CD14-positive monocyte (primary cell): ENCODE measurements at places on chromosomes 7 and 10.

DNA sequence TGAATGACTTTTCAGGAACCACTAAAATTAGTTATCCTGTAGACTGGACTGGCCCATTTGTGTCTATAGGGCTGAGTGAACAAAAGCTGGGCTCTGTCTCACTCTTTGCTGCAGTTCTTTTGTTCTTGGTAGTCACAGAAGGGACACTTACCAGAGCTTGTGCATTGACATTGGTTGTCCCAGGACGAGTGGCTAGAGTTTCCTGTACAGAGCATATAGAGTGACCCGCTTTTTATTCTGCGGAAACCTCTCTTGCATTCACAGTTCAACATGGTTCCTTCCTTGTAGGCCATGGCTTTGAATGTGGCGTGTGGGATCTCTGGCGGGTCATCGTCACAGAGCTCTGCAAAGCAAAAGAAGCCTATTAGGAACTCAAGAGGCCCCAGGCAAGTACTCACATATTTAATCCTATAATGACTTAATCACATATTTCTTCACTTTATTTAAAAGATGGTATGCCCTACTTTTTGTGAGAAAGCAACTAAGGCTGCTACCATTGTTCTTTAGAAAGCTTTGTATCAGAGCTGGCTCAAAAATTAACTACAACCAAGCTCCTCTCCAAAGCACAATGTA, 36.4 kb downstream of the IL2RA start:
- no peak for DNase-seq

GRCh38 chr7:23942032-23942431, 232.0 kb downstream of the STK31 start:
- DNase-seq, result no peak

- peak; percentile 11 for DNase-seq
Observed at GRCh38 chr7:45160417-45160881, 2.9 kb downstream of the RAMP3 start.

GRCh38 chr7:148912758-148913541, 28.9 kb upstream of the EZH2 start:
- no peak for DNase-seq

DNA sequence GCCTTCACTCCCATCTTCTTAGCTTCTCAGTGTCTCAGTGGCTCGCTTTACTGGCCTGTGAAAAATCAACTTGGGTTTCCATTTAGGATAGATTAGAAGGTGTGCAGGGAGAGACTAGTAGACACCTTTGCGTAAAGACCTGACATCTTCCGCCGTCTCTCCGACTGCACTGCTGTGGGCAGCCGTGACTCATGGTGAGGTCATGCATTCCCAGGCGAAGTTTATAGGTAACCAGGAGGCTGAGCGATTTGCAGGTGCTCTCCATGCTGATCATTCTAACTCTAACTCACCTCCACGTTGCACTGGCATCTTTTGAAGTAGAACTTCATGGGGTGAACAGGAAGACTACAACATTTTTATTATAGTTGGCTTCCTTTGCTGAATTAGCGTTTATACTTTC, 68.0 kb upstream of the ZNF438 start:
- DNase-seq, result no peak

GRCh38 chr7:400901-401485, 111.0 kb downstream of the FOXL3 start:
- no peak for DNase-seq
